ENCODE measurements at places on chromosomes 7 and 10. TPM values are rescaled to one million over a fixed set of nuclear protein-coding genes. Genes with fewer than 3 reads are reported as not detected.

DNA sequence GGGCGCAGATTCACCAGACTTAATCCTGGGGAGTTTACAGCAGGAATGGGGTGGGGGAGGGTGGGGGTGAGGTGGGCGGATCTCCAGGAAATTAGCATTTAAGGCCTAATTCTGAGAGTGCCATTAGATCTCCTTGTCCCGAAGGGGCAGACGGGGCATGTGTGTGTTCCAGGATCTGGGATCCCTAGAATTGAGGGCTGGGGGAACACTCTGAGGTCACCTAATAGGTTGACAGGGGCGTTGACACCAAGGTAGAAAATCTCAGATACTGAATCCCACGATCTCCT lies 9.4 kb upstream of the EPHB4 start:
- peak overlapping the region; percentile 40 for H3K27ac ChIP-seq
- no peaks in the 10 kb centered on the region for H3K36me3 ChIP-seq
- H3K4me3 ChIP-seq = peak overlapping the region; percentile 60
- no peak for DNase-seq
- no peaks in the 10 kb centered on the region for H3K27me3 ChIP-seq
- no peaks in the 10 kb centered on the region for H3K4me1 ChIP-seq

- no peaks in the 10 kb centered on the region for H3K27me3 ChIP-seq
- no peaks in the 10 kb centered on the region for H3K36me3 ChIP-seq
- DNase-seq = no peak
- no peak overlapping the region for H3K4me3 ChIP-seq
- no peak overlapping the region for H3K27ac ChIP-seq
Observed at GRCh38 chr7:32158751-32159745, 88.8 kb upstream of the PDE1C start.

DNA sequence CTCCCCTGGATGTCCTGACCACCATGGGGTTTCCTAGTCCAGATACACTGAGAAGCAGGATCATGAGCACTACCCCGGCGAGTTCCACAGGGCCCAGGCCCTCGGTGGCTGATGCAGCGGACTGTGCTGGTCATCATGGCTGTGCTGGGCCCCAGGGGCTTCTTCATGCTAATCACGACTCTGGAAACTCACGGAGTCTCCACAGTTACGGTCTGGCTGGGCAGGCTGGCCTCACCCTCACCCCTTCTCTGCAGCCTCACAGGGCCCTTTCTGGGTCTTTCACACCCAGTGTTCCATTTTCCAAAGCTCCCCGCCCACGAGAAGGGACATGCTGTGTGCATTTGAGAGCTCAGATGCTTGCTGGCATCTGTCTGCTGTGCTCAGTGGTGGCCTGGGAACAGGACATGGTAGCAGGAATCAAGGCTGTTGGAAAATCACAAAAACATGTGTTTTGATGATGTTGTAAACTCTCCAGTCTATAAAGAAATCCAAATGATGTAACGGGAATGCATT lies 119.0 kb downstream of the PTPN20 start:
- no peak for DNase-seq
- no peak overlapping the region for H3K4me3 ChIP-seq
- no peaks in the 10 kb centered on the region for H3K36me3 ChIP-seq
- H3K4me1 ChIP-seq = no peaks in the 10 kb centered on the region
- no peak overlapping the region for H3K27ac ChIP-seq
- no peaks in the 10 kb centered on the region for H3K27me3 ChIP-seq

SBDS gene
- polyA plus RNA-seq = 79.5 TPM

WDFY4 gene
- polyA plus RNA-seq = not detected

DNA sequence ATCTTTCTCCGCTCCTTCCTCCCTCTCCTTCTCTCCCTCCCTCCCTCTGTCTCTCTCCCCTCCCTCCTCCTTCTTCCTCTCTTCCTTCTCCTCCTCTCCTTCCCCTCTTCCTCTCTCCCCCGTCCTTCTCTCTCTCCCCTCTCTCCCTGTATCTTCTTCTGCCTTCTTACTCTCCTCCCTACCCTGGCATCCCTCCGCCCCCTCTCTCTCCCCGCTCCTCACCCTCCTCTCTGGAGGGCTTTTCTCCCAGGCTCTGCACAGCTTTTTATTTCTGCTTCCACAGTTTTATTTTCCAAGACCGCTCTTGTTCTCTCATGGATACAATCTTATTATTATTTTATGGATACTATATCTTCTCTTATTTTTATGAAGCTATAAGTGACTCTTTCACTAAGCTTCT lies 32.6 kb downstream of the AP5Z1 start:
- H3K27me3 ChIP-seq = no peaks in the 10 kb centered on the region
- no peak overlapping the region for H3K4me3 ChIP-seq
- H3K27ac ChIP-seq = no peak overlapping the region
- no peak for DNase-seq
- no peaks in the 10 kb centered on the region for H3K36me3 ChIP-seq

GRCh38 chr7:128243273-128243672 lies 2.2 kb downstream of the LEP start:
- no peaks in the 10 kb centered on the region for H3K36me3 ChIP-seq
- H3K4me1 ChIP-seq = no peaks in the 10 kb centered on the region
- no peak for DNase-seq
- H3K4me3 ChIP-seq = no peak overlapping the region
- no peaks in the 10 kb centered on the region for H3K27me3 ChIP-seq
- no peak overlapping the region for H3K27ac ChIP-seq

DNA sequence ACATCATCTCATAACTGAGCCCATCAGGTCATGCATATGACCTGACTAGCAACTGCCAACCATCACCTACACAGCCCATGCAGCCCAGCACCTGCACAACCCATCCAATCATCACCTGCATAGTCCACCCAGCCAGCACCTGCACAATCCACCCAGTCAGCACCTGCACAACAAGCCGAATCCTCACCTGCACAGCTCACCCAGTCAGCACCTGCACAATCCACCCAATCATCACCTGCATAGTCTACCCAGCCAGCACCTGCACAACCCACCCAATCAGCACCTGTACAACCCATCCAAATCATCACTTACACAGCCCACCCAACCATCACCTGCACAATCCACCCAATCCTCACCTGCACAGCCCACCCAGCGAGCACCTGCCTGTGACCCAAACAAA lies 33.4 kb upstream of the WDFY4 start:
- DNase-seq = no peak
- no peaks in the 10 kb centered on the region for H3K4me1 ChIP-seq
- H3K4me3 ChIP-seq = no peak overlapping the region

DNA sequence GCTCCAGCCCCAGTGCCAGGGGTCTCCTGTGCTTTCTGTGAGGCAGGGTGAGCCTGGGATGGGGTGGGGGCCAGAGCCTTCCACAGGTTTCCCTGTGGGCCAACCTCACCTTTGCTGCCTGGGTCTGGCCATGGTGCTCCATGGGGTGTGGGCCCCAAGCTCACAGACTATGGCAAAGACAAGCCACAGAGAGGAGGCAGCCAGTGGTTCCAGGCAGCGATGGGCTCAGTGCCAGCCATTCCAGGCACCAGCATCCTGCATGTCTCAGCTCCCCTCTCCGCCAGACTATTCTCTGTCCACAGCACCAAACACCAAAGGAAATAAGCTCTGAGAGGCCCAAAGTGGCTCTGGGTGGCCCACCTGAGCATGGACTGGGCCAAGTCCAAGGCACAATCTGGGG lies 133.5 kb downstream of the PTPN20 start:
- no peak overlapping the region for H3K27ac ChIP-seq
- no peak overlapping the region for H3K4me3 ChIP-seq
- no peaks in the 10 kb centered on the region for H3K36me3 ChIP-seq
- no peak for DNase-seq
- no peaks in the 10 kb centered on the region for H3K27me3 ChIP-seq
- peaks cover 10% of the 10 kb centered on the region for H3K4me1 ChIP-seq

GRCh38 chr10:26378861-26379294 lies 59.3 kb upstream of the APBB1IP start:
- no peak overlapping the region for H3K27ac ChIP-seq
- no peaks in the 10 kb centered on the region for H3K27me3 ChIP-seq
- no peak for DNase-seq
- no peaks in the 10 kb centered on the region for H3K36me3 ChIP-seq

- no peak for DNase-seq
- H3K36me3 ChIP-seq = no peaks in the 10 kb centered on the region
- no peak overlapping the region for H3K27ac ChIP-seq
- H3K27me3 ChIP-seq = no peaks in the 10 kb centered on the region
- peaks cover 25% of the 10 kb centered on the region for H3K4me1 ChIP-seq
Observed at GRCh38 chr10:50636618-50637579, 13.1 kb upstream of the SGMS1 start.

DNA sequence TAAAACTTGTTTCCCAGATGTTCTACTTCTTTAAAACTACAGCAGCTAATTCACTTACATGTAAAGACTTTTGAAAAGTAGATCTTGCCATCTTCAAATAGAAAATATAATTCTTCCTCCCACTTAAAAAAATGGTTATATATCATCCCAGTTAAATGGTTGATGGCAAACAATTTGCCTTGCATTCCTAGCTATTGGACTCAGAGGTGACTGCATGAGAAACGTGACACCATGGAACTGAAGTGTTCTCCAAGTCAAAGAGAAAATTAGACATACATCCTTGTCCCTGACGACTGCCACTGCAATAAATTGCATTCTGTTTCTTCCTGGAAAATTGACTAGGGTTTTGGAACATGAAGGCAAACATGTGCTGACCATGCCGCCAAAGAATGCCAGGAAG lies 95.0 kb upstream of the POM121L12 start:
- H3K4me3 ChIP-seq = no peak overlapping the region
- DNase-seq = no peak
- no peaks in the 10 kb centered on the region for H3K4me1 ChIP-seq
- H3K27me3 ChIP-seq = no peaks in the 10 kb centered on the region
- H3K36me3 ChIP-seq = no peaks in the 10 kb centered on the region
- H3K27ac ChIP-seq = no peak overlapping the region

DNA sequence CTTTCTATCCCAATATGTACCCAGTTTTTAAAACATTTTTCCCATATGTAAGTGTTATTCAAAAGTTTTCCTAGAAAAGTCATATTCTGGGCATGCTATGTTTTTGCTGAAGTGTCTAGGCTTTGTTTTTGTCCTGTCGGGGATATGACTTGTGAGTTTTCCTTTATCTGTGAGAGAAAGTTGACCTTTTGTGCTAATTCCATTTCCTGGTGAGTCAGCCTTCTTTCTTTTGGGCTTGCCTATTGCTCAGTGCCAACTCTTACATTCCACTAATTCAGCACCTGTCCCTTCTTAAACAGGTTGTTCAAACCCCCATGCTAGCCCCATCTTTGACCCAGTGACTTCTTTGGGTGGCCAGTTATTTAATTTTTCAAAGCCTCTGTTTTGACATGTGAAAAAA lies 146.2 kb downstream of the AHR start:
- no peaks in the 10 kb centered on the region for H3K36me3 ChIP-seq
- H3K27me3 ChIP-seq = no peaks in the 10 kb centered on the region
- DNase-seq = no peak
- H3K4me1 ChIP-seq = no peaks in the 10 kb centered on the region
- no peak overlapping the region for H3K27ac ChIP-seq

TCAF2 gene
- 8.3 TPM for polyA plus RNA-seq

DNA sequence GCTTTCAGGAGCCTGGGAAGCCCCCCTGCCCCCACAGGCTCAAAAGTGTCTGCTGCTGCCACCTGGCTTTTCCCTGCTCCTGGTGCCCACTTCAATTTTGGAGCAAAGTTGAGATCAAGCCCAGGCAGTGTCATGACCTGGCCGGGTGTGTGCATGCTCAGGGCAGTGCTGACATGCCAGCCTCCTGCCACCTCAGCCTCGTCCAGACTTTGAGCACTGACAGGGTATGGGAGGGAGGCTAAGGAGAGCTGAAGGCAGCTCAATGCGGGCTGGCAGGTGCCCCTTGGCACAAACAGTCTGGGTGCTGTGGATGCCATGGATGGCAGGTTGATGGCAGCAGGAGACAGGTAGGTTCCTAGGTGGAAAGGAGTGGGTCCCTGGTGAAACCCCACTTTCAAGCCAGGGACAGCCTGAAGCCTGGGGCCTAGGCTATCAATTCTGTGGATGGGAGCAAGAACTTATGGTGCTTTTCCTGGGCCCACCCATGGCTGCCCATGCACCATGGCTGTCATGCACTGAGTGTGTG lies 12.3 kb upstream of the ECHDC3 start:
- H3K4me3 ChIP-seq = no peak overlapping the region
- no peaks in the 10 kb centered on the region for H3K36me3 ChIP-seq
- H3K27ac ChIP-seq = no peak overlapping the region
- H3K27me3 ChIP-seq = no peaks in the 10 kb centered on the region
- no peak for DNase-seq

- H3K4me3 ChIP-seq = no peak overlapping the region
- no peak overlapping the region for H3K27ac ChIP-seq
- no peaks in the 10 kb centered on the region for H3K36me3 ChIP-seq
- DNase-seq = no peak
- H3K4me1 ChIP-seq = no peaks in the 10 kb centered on the region
- no peaks in the 10 kb centered on the region for H3K27me3 ChIP-seq
Observed at GRCh38 chr10:120609006-120609405, 152.0 kb downstream of the PLPP4 start.

GRCh38 chr10:75838486-75838885 lies 407.1 kb downstream of the LRMDA start:
- no peak for DNase-seq
- H3K27me3 ChIP-seq = no peaks in the 10 kb centered on the region
- H3K27ac ChIP-seq = no peak overlapping the region

UPK3BL2 gene
- 2.7 TPM for polyA plus RNA-seq

DNA sequence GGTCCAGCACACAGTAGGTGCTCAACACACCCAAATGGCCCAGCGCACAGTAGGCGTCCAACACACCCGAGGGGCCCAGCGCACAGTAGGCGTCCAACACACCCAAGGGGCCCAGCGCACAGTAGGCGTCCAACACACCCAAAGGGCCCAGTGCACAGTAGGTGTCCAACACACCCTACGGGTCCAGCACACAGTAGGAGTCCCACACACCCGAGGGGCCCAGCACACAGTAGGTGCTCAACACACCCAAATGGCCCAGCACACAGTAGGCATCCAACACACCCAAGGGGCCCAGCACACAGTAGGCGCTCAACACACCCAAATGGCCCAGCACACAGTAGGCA lies 80.8 kb downstream of the FOXL3 start:
- no peaks in the 10 kb centered on the region for H3K27me3 ChIP-seq
- no peak overlapping the region for H3K27ac ChIP-seq
- H3K36me3 ChIP-seq = no peaks in the 10 kb centered on the region
- DNase-seq = peak; percentile 11

GRCh38 chr10:115657161-115657860 lies 564.1 kb downstream of the ATRNL1 start:
- H3K36me3 ChIP-seq = no peaks in the 10 kb centered on the region
- H3K27me3 ChIP-seq = no peaks in the 10 kb centered on the region
- H3K4me1 ChIP-seq = no peaks in the 10 kb centered on the region

GRCh38 chr7:127961786-127962453 lies 69.3 kb downstream of the LRRC4 start:
- peaks cover 4% of the 10 kb centered on the region for H3K36me3 ChIP-seq
- H3K27ac ChIP-seq = no peak overlapping the region
- no peaks in the 10 kb centered on the region for H3K27me3 ChIP-seq
- H3K4me1 ChIP-seq = no peaks in the 10 kb centered on the region
- DNase-seq = no peak
- no peak overlapping the region for H3K4me3 ChIP-seq

SRI gene
- 278 TPM for polyA plus RNA-seq

DNA sequence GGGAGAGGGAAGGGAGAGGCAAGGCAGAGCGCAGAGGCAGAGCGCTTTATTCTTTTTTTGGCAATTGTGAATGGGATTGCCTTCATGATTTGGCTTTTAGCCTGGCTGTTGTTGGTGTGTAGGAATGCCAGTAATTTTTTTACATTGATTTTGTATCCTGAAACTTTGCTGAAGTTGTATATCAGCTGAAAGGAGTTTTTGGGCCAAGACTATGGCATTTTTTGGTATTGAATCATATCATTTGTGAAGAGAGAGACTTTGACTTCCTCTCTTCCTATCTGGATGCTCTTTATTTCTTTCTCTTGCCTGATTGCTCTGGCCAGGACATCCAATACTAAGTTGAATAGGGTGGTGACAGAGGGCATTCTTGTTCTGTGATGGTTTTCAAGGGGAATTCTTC lies 291.3 kb downstream of the REEP3 start:
- DNase-seq = no peak
- H3K4me1 ChIP-seq = no peaks in the 10 kb centered on the region
- no peak overlapping the region for H3K27ac ChIP-seq
- no peak overlapping the region for H3K4me3 ChIP-seq
- H3K27me3 ChIP-seq = no peaks in the 10 kb centered on the region

SOSTDC1 gene
- polyA plus RNA-seq = not detected
